Dorsolateral prefrontal cortex (tissue), 122 donors: ENCODE measurements at places on chromosomes 3 and 15. TPM values are rescaled to one million over a fixed set of nuclear protein-coding genes. Genes with fewer than 3 reads are reported as not detected.

GRCh38 chr3:171376596-171376947 lies 83.6 kb downstream of the TNIK start:
- DNase-seq = no peak

- no peak for DNase-seq
Measured at GRCh38 chr3:33458446-33458845, 18.2 kb upstream of the UBP1 start.

GRCh38 chr3:169657351-169658124 lies 6.0 kb downstream of the MECOM start:
- DNase-seq = no peak

- DNase-seq = no peak
Measured at GRCh38 chr3:171163101-171164066, 136.9 kb upstream of the SLC2A2 start.

GRCh38 chr3:198079771-198080520 lies 119.9 kb downstream of the LMLN start:
- peak; percentile 31 for DNase-seq

DNA sequence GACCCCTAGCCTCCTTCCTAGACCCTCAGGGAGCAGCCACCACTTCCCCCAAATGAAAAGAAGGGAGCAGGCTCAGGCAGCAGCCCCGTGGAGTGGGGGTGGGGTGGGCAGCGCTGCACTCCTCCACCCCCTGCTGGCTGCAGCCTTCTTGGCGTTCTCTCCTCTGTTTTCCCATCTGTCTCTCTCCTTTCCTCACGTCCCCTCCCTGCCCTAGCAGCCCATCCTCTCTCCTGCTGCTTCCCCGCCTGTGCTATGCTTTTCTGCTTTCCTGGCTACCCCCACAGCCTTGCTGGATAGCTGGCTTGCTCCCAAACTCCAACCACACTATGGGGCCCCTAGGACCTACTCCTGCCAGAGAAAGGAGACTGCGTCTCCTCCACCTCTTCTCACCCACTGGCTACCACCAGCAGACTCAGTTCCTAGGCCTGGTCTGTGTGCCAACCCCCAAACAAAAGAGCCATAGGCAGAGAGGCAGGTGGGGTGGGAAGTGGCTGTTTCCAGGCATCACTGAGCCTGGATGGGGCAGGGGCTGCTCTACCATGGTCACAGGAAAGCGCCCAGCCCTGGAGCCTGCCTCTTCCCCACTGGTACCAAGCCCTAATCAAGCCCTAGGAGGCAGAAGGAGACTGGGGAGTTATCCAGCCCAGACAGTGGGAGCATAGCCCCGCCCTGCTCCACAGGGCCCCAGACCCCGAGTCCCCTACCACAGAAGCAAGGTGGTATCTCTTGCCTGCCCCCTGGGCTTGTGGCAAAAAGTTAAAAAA lies 3.4 kb upstream of the DISP2 start:
- no peak for DNase-seq

GRCh38 chr3:139774560-139775302 lies 97.0 kb upstream of the NMNAT3 start:
- DNase-seq = no peak

GRCh38 chr15:59976480-59977271 lies 27.4 kb upstream of the FOXB1 start:
- DNase-seq = no peak

DNA sequence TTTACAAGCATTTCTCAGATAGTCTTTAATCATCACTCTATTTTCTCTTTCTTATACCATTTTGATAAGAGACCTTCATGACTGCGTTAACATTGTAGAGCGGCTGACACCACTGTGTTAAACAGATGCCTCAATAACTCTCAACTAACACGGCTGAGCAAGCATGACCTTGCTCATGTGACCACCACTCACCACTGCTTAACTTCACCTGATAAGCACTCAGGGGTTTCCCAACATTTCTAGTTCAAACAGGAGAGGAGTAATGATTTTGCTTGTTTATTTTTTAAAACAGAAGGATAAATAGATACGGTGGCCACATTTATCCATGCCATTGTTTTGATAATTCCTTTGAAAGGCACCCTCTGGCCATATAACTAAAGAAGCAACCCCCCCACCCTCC lies 37.7 kb upstream of the TMEM45A start:
- no peak for DNase-seq

GRCh38 chr15:32685576-32685975 lies 32.2 kb upstream of the GREM1 start:
- no peak for DNase-seq

- no peak for DNase-seq
Measured at GRCh38 chr3:4894891-4895530, 84.2 kb upstream of the BHLHE40 start.

DNA sequence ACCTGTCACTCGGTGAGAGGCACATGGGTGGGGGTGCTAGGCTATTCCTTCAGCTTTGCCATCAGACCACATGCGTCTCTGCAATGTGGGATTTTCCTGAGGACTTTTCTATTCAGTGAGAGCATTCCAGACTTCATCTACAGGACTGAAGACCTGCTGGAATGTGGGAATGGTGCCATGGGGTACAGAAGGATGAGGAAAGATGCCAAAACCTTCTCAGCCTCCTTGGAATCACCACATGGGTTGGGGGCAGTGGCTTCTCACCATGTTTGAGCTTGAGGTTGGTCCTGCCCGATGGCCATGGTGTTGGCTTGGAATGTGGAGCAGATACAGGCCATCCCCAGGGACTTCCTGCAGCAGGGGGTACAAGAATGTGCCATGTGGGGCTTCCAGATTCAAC lies 80.9 kb upstream of the KLF13 start:
- DNase-seq = peak; percentile 0

- DNase-seq = no peak
Measured at GRCh38 chr3:33358172-33358781, 81.0 kb downstream of the FBXL2 start.

GRCh38 chr3:126622694-126623093 lies 32.2 kb downstream of the TXNRD3 start:
- no peak for DNase-seq

DNA sequence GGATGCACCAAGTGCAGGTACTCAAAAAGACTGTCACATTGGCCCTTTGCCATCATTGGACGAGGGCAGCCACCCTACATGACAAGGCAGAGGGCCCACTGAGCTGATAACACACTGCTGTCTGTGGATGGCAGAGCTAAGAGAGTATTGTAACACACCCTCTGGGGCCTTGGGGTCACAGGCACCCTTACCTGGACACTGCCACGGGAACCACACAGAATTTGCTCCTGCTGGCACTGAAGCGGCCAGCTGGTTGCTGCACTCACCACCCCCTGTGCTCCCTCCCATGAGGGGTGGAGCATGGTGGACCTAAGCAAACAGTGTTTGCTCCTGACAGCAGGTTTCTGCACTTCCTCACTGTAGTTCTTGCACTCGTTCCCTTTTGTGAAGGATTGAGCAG lies 208.2 kb upstream of the SGO1 start:
- DNase-seq = no peak

- DNase-seq = no peak
Measured at GRCh38 chr3:168738527-168739325, 643.0 kb upstream of the GOLIM4 start.

GRCh38 chr15:88646088-88646405 lies 7.2 kb downstream of the ISG20 start:
- no peak for DNase-seq

DNA sequence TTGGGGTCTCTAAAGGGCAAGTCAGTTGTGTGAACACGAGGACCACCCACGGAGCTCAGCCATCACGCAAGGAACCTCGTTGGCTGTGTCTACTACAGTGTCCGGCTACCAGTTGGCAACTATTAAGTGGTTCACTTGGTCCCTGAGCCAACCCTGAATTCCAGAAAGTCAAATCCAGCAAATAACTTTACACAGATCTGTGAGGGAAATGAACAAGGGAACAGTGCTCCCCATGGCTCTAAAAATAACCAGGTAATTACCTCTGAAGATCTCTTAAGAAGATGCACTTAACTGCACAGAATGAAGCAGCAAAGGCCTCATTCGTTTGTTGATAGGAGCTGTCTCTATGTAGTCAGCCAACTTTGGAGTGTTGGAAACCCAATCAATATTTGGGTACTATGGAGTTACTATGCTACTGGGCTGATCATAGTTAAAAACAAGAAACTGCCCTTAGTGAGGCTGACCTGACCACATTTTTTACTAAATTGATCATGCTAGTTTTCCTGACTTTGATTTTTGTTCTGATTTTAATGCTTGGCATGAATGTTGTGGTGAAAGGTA lies 219.1 kb upstream of the LRIG1 start:
- no peak for DNase-seq

GRCh38 chr3:132395126-132395525 lies 22.2 kb upstream of the DNAJC13 start:
- no peak for DNase-seq

DNA sequence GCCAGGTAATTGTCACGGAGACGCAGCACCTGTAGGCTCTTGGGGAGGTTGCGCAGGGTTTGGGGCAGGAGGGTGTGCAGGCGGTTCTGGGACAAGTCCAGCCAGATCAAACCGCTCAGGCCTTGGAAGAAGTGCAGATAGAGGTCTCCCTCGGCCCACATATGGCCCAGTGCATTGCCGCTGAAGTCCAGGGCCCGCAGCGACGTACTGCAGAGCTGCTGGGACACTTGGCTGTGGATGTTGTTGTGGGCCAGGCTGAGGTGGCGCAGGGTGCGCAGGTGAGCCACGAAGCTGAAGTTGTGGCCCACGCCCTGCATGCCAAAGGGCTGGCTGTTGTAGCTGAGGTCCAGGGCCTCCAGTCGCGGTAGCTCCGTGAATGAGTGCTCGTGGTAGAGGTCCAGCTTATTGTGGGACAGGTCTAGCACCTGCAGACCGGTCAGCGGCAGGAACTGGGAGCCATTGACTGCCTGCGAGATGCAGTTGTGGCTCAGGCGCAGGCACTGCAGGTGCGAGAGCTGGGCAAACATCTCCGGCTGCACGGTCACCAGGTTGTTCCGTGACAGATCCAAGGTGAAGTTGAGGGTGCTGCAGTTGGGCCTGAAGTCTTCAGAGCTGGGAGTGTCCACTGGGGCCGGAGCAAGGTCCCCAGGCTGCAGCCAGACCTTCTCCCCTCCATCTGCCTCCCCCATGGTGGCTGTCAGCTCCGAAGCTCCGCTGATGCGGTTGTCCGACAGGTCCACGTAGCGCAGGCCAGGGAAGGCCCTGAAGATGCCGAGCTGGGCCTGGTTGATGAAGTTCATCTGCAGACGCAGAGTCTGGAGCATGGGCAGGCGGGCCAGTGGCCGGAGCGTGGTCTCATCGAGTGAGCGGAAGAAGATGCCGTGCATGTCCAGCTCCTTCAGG lies 2.9 kb downstream of the TLR9 start:
- no peak for DNase-seq

DNA sequence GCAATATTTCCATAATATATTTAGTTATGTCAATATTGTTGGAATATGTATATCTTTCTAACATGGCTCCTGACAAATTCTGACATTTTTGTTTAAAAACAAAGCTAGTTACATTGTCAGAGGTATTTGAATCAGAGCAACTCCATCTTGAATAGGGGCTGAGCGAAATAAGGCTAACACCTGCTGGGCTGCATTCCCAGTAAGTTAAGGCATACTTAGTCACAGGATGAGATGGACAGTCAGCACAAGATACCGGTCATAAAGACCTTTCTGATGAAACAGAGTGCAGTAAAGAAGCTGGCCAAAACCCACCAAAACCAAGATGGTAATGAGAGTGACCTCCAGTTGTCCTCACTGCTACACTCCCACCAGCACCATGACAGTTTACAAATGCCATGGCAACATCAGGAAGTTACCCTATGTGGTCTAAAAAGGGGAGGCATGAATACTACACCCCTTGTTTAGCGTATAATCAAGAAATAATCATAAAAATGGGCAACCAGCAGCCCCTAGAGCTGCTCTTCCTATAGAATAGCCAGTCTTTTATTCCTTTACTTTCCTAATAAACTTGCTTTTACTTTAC lies 30.4 kb downstream of the RPL22L1 start:
- DNase-seq = no peak

DNA sequence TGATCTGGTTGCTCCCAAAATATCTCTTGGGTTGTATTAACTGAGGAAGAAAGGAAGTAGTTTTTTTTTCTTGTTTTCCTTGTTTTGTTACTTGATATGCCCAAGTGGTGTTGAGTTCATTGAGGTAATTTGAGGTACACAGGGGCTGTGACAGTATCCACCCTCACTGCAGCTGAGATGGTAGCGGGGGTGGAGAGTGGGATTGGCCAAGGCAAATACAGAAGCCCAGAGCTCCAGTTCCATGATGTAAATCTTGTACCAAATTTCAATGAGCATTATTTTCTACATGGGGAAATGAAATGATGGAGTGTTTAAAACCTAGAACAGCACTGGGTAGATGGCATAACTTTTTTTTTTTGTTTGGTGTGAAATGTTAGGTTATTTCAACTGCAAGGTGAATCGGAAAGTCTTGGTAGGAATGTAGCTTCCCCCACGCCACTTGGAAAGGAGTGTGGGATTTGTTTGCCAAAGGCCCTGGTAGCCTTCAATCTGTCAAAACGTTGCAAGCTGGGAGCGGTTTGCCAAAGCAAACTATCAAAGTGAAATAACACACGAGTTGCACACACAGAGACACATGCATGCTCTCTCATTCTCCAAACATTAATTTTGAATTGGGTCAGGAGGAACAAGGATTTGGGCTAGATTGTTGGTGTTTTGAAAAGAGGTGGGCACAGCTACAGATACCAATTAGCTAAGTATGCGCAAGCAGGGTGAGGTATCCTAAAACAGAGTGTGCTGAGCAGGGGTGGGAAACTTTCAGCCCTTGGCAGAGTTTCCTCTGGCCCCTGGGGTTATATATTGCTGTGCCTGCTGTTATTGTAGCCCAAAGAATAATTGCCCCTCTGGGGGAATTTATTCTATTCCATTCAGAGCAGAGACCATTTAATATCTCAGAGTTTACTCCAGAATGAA lies 34.6 kb downstream of the THSD4 start:
- no peak for DNase-seq

DNA sequence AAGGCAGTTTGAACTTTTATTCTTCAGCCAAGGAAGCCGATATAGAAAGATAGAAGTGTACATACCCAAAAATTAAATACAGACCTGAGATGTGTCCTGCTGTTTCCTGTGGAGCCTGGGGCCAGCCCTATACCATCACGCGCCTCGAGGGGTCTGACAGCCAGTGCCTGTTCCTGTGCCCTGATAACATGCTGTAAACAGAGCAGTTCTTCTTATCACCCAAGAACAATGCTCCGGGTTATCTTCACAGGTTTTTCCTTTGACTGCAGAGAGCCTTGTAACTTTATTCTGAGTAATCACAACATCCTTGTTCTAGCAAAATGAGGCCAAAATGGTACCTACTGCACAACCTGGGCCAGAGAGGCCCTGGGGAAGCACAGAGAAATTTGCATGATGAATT lies 289.7 kb upstream of the CHRM5 start:
- no peak for DNase-seq

- DNase-seq = no peak
Measured at GRCh38 chr15:41581110-41581509, 22.1 kb downstream of the TYRO3 start.

GRCh38 chr3:189041482-189042090 lies 130.2 kb upstream of the TPRG1 start:
- DNase-seq = no peak

The PAQR5 gene
- 1.0 TPM for total RNA-seq

The SEC62 gene
- 210 TPM for total RNA-seq

The SLC38A3 gene
- 31.4 TPM for total RNA-seq

The USP50 gene
- total RNA-seq = not detected

The DNASE1L3 gene
- not detected for total RNA-seq

The CPA3 gene
- not detected for total RNA-seq

The FBXL22 gene
- 1.5 TPM for total RNA-seq

The FOXB1 gene
- total RNA-seq = not detected

The LXN gene
- 1.0 TPM for total RNA-seq

The TM4SF18 gene
- total RNA-seq = 8.1 TPM

The DISP2 gene
- total RNA-seq = 38.9 TPM

The ZXDC gene
- 32.0 TPM for total RNA-seq

The BSN gene
- 145 TPM for total RNA-seq
